ENCODE measurements at places on chromosomes 7 and 10. TPM values are rescaled to one million over a fixed set of nuclear protein-coding genes. Genes with fewer than 3 reads are reported as not detected.

HOXA2 gene
- polyA plus RNA-seq = not detected

GRM3 gene
- not detected for polyA plus RNA-seq

MYL10 gene
- polyA plus RNA-seq = not detected

COG5 gene
- polyA plus RNA-seq = 22.5 TPM

DNA sequence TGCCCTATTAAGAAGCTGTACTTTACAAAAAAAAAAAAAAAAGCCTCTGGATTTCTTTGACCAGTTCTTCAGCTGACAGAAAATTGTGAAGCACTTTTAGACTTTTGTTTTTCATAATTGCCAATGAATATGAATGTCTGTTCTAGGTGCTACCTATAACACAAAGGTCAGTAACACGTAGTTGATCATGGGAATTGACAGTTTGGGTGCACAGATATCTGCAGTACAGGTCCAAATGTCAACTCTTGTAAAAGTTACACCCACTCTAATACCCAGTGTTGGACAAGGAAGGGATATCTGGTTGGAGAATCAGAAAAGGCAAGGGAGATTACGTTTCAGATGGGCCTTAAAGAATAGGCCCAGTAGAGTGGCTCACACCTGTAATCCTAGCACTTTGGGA, 1.8 kb downstream of the REEP3 start:
- no peak for DNase-seq

DNA sequence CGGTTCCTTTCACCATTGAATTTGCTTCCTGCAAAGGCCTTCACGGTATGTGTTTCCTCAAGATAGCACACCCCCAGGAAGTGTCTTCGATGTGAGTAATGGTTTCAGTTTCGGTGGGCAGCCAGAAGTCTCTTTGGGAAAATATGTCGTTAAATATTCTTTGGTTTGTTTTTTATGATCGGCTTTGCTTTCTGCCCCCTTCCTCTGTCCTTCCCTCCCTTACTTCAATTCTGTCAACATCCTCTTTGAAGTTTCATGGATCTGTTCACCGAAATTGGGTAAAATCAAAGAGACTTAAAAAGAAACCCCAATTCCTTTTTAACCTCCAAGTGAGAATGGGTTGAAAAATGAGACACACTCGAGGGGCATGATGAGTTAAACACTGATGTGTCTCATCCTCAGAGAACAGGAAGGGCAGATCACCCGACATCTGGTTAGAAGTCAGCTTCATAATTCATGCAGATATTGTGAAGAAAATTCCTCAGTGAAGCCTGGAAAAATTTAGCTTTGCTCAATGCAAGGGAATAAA, 170.8 kb upstream of the HABP2 start:
- DNase-seq = peak; percentile 7

- no peak for DNase-seq
Measured at GRCh38 chr7:102891693-102892261, 21.0 kb upstream of the LRRC17 start.

DNA sequence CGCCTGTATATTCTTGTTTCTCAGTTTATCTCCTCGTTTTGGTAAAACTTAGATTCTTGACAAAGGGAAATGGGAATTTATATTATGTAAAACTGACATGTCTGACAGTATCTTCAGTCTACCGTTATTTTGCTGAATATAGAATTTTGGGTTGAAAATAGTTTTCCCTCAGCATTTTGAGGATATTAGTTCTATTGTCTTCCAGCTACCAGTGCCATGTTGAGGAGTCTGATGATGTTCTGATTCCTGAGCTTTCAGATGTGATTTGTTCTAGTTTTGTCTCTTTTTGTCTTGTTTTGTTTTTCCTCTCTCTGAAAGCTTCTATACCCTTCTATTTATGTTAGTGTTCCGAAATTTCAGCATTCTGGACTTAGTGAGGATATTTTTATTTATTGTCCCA, 8.0 kb upstream of the PRKAR2B start:
- no peak for DNase-seq

GRCh38 chr7:25839084-25839769, 312.8 kb upstream of the NFE2L3 start:
- DNase-seq = no peak

- DNase-seq = no peak
Measured at GRCh38 chr7:32670110-32671025, 175.1 kb downstream of the AVL9 start.

DNA sequence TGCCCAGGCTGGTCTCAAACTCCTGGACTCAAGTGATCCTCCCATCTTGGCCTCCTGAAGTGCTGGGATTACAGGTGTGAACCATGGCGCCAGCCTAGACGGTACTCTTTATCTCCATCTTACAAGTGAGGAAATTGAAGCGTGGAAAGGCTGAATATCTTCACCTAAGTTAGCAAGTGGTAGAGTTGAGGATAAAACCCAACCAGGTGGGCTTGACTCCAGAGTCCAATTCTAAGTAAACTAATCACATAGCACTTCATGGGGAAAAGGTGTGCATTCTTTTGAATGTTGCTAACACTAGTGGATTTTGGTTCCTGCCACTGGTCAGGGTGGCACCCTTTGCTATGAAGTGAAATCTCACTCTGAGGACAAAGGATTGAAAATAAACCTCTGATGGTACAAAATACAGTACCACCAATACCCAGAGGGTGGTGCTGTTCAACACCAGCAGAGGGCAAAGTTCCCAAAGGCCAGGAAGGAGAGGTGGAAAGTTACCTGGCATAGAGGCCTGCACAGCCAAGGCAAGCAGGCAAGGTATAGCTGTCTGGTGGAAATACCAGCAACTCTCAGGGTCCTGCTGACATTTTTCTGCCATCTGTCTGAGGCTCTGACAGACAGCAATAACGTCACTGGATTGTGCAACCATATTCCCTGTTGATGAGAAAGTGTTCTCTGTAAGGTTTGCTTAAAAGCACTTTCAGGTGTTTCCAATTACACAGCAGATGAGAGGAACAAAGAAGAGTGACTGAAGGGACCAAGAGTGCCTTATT, 17.6 kb downstream of the ZDHHC16 start:
- peak; percentile 23 for DNase-seq

- DNase-seq = no peak
Measured at GRCh38 chr7:50664461-50664922, 99.3 kb upstream of the DDC start.

DNA sequence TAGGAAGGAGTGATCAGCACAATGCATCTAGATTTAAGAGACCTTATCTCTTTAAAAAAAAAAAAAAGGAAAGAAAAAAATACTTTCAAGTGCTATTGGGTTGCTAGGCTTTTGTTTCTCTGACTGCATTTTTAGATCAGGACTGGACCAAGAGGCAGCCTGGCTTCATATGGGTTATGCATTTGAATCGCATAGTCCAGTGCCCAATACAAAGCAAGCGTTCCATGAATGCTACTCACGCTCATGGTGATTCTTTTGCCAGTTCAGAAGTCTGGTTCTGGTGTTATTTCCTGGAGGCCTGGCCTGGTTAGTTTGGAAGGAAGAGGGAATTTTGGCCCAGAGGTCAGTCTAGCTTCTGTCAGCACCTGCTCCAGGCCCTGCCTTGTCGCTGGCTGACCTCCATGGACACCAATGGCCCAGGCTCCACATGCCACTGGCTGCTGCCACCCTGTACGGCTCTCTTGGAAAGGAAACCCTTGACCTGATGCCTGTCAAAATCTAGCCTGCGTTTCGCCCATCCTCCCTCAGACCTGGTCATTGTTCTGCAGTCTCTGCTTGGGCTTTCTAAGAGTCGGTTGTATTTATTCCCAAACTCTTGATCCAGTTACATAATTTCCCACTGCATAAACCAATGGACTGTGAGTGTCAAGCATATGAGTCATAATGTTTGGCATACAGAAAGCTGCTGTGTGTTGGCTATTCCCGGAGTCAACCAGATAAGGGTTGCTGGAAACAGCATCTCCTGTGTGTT, 74.3 kb upstream of the MKX start:
- DNase-seq = no peak

- no peak for DNase-seq
Measured at GRCh38 chr10:3406556-3406955, 234.0 kb upstream of the PITRM1 start.

- no peak for DNase-seq
Measured at GRCh38 chr7:148804343-148805235, 79.5 kb downstream of the EZH2 start.

DNA sequence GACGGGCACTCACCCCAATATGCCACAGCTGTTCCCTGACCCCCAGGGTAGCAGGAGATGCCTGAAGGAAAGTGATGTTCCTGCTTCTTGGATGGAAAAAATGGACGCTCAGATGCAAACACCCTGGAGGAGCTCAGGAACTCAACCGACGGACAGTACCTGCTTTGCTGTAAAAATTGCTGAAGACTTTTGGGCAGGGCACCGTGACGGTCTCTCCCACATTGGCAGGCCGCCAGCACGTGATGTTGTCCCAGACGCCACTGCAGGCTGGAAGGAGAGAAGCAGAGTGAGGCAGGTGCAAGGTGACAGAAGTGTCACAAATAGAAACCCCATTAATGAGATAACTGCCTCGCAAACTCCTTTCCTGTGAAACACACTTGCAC, 35.0 kb downstream of the VIPR2 start:
- DNase-seq = no peak

GRCh38 chr7:84200859-84201258, 6.3 kb upstream of the SEMA3A start:
- no peak for DNase-seq

DNA sequence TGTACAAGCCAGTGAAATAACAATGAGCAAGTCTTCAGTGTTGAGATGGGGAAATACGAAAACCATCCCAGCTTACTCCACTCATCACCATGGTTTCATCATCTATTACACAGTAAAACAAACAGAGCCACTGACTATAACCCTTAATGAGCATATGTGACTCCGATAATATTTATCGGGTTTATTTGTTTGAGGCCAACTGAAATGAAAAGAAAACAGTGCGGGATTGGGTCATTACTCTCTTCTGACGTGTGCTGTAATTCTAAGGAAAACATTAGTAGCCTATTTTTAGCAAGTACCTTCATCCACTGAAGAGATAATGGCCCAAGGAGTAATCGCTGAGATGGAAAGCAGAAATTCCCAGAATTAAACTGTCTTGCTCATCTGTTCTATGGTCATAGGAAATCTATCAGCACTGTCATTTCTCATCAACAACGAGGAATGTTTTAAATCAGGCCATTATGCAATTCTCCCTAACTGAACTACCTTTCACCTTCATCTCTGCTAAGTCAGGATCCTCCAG, 716.5 kb downstream of the INHBA start:
- no peak for DNase-seq

- DNase-seq = no peak
Measured at GRCh38 chr7:40884241-40884640, 749.4 kb downstream of the SUGCT start.

DNA sequence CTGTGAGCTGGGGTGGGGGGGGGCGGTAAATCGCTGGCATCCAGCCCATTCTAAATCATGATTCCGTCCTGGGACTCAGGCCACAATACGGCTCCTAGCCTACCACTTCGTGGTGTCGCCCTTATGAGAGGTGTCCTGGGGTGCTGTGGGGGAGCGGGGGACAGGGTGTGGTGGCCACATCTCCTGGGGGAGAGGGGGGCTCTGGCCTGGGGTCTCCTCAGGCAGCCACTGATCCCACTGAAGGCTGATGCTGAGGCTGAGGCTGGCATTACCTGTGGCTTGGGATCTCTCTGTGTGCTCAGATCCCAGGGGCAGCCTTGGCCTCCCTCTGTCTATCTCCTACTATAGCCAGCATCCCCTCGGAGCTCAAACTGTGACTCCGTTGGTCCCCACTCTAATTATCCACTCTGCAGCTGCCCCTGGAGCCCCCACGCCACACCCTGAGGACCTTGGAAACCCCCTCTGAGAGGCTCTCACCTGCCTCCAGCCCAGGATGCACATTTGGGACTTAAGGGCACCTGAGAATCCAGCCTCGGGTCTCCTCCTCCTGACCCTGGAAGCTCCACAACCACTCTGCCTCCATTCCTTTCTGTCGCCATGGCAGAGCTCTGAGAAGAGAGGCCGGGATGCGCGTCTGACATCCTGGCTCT, 249.3 kb upstream of the TCERG1L start:
- DNase-seq = no peak

Data from naive B cell (primary cell).